HFFc6 (cell line): ENCODE measurements at places on chromosomes 7 and 10.

DNA sequence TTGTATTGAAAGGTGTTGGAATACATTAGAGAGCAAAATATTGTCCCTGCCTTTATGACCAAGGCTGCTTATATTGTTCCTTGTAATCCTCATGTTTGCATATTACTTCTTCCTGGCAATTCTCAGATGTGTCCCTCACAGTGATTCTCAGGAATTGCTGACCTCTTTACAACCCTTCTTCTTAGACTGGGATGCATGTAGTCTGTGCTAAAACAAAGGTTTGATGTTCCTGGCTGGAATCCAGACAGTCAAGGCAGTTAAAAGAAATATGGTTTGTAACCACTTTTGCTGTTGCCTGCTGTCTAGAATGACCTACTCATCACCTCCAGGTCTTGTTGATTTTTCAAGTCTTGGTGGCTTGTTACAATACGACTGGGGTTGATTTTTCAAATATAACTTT, 367.6 kb downstream of the HGF start:
- no peak for DNase-seq

DNA sequence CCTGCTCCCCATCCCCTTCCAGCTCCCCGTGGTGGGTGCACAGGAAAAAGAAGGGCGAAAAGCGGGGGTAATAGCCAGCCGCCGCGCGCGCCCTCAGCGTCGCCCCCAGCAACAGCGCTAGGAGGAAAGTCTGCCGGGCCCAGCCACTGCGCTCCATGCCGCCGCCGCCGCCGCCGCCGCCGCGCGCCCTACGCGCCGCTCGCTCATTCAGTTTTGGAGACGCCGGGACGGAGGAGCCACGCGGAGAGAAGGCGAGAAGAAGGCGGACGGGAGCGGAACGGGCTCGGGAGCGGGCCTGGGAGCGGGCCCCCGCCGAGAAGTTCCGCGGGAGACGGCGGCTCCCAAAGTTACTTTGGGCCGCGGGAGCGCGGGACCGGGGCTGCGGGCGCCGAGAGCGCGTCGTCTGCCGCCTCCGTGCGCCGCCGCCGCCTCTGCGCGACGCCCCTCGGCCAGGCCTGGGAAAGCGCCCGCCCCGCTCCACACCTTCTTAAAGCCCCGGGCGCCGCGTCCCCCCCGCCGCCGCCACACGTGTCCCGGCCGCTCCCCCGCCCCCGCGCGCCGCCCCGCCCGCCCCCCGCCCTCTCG, at the start of gene RELN:
RELN (minus strand) TSS at position 459 of the 585 bp plus-strand sequence; CDS start at position 157, 302 bp downstream.
- DNase-seq = no peak

GRCh38 chr7:17608114-17608833, 309.8 kb downstream of the AHR start:
- peak; percentile 82 for DNase-seq

DNA sequence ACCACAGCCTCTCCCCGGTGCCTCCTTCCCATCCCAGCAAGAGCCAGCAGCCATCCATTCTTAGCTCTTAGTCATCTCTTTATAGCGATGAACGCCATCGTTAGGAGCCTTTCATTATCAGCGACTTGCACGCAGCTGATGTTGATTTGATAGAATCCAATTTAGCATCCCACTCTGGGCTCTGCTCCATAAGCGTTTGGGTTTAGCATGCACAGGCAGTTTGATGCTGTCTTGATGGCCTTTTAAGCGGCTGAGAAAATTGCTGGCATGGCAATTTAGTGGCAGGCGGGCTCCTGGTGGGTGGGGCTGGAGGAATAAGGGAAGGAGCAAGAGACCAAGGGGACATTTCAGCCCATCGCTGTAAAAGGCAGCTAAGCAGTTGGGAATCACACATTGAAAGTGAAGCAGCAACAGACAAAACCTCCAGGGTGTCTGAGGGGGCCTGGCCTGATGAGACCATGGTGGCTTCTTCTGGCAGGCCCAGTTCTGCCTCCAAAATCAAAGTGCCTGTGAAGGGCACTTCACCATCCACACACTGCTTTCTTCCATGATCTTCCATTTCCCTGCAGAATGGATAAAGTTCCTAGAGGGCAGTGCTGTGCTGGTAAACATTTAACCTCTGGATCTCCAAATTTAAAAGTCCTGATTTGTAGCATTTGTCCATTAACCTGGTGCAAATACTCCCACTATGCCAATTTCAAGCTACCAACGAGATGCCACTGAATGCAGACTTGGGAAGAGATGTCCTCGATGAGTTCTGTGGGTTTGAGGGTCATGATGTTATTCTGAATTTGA, 107.8 kb upstream of the PLXNA4 start:
- DNase-seq = no peak

- DNase-seq = no peak
These were observed 20.1 kb downstream of the TDRD1 start for GRCh38 chr10:114199239-114199638.

- no peak for DNase-seq
These were observed 517.0 kb upstream of the TEX47 start for GRCh38 chr7:89312551-89312950.

DNA sequence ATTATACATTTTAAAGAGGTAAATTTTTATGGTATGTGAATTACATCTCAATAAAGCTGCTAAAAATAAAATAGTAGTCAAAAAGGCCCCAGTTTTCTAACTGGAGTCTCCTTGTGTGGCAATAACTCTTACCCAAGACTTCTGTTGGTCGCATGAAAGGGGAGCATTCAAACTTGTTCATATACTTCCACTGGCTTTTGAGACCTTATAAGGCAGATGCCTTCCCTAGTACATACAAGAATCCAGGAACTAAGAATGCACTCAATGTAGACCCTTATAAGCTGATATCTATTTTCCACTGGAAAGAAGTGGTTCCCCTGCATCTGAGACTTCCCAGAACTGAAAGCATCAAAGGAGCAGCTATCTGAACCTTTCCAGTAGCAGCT, 13.0 kb downstream of the BCAP29 start:
- DNase-seq = no peak

- DNase-seq = peak; percentile 66
These were observed 48.3 kb upstream of the PAX2 start for GRCh38 chr10:100697070-100697469.

DNA sequence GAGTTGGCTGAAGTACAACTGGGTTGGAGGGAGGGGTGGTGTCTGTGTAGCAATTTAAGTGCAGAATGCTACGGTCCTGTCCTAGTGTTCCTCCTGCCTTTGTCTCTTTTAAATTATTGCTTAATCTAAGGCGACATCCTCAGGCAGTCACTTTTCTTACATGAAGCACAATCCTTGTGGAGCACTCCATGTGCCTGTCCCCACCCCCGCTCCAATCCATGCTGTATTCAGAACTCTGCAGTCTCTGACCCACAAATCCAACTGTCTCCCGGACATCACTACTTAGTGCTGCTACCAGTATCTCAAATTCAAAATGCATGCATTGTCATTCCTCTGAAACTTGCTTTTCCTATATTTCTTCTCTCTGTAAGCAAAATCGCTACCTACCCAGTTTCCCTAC, 91.4 kb upstream of the FAM133B start:
- no peak for DNase-seq

DNA sequence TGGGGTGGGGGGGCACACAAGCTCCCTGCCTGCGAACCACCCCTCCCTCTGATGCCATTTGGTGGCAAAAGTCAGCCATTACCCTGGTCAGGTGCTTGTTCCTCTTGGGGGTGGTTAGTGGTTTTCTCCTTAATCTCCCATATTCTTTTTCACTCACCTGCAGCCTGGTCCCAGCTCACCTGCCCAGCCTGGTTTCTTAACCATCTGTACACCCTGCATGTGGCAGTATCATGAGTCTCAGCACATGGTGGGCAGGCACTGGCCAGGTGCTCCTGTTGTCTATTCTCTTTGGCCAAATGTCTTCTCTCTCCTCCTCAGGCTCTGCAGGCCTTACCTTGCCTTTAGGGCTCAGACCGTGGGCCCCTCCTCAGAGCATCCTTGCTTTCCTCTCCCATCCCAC, 30.5 kb downstream of the OGDH start:
- DNase-seq = no peak

DNA sequence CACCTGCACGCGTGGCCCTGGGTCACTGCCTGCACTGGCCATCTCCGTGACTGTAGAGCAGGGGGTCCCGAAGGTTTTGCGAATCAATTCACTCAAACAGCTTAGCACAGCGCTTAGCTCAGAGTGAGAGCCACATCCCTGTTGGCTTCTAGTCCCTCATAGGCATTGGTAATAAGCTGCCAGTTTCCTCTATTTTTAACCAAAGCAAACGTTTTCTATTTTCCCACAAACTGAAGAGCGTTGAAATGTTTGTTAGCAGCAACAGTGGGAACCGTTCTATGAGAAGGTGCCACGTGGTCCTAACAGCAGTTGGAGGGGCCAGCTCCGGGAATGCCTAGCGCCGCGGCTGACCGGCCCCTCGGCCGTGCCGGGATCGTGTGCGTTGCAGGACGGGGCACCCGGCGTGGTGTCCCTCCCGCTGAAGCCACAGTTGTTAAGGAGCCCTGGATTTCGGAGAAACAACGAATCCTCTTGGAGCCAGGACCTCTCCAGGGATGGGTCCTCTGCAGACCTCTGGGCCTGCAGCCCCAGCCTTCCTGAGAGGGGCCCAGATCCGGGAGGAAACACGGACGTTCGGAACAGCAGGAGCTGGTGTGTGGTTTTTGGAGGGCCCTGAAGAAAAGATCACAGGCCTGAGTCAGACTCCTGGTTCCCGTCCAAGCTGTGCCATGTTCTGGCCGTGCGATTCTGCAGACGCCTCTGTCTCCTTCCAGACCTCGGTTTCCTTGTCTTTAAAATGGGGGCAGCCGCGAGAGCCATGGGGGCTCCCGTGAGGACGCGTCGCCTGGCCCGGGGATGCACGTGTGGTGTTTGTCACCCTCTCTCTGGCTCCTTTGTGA, 40.3 kb downstream of the FAM20C start:
- peak; percentile 60 for DNase-seq

- DNase-seq = no peak
These were observed 214.3 kb downstream of the NRG3 start for GRCh38 chr10:82089327-82089726.

DNA sequence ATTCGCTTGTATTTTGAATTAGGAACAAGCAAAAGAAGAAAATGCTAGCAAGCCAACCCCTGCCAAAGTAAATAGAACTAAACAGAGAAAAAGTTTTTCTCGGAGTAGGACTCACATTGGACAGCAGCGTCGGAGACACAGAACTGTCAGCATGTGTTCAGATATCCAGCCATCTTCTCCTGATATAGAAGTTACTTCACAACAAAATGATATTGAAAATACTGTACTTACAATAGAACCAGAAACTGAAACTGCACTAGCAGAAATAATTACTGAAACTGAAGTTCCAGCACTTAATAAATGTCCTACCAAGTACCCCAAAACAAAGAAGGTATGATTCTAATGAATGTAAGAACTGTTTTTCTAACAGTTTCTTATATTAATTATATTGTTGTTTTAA, 87.9 kb downstream of the KMT2E start:
- DNase-seq = no peak

- DNase-seq = peak; percentile 93
These were observed 2.3 kb downstream of the KLF6 start for GRCh38 chr10:3782451-3783315.
